Upper lobe of left lung (tissue), 6 donors: ENCODE measurements at places on chromosomes 3 and 15.

- DNase-seq: no peak
These were observed 141.0 kb upstream of the MYRIP start for GRCh38 chr3:39668420-39668819.

DNA sequence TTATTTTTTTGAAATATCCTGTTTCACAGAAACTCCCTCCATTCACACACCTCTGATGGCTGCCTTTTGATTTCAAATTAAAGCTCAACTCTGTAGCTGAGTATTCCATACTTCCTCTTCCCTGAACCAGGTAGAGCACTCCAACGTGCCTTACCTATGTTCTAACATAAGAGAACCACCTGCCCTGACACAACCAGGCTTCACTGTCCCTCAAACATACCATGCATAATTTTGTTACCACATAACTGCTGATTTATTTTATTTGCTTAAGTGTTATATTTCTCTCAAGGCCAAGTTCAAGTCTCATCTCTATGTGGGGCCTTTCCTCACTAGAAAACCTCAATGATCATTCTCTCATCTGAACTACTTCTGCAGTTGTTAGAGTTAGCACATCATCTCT, 209.7 kb downstream of the P3H2 start:
- DNase-seq: no peak

GRCh38 chr3:5187920-5188418, 462 bp downstream of the EDEM1 start:
- peak; percentile 31 for DNase-seq

- no peak for DNase-seq
These were observed 54.9 kb downstream of the DCUN1D1 start for GRCh38 chr3:182925330-182925943.
